GM10248 (cell line): ENCODE measurements at places on chromosomes 6 and 20.

GRCh38 chr6:83006270-83006905, 59.3 kb downstream of the UBE3D start:
- no peak for DNase-seq

GRCh38 chr20:56689852-56690485, 60.9 kb downstream of the TFAP2C start:
- DNase-seq: no peak

DNA sequence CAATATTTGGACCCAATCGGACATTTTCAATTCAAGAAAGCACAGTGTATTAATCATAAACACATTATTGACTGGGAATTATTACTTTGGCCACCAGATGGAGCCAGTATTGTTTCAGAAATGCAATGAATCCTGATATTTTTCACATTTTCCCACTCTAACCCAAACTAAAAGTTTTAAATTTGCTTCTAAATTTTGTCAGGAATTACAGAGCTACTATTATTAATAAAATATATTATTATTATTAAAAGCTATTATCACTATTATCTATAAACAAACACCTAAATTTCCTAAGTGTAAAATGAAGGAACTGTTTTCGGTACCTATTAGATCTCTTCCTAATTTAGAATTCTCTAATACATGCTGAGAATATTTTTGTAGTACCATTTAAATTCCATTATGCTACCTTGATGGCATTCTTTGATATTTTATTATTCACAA, 245.3 kb downstream of the OGFRL1 start:
- DNase-seq: peak; percentile 20

GRCh38 chr6:4924661-4925271, 79.1 kb downstream of the RPP40 start:
- DNase-seq: no peak
